GM19239 (cell line): ENCODE measurements at places on chromosomes 2 and 18.

GRCh38 chr2:118837067-118837466 is 10.4 kb downstream of the EN1 start:
- DNase-seq: no peak

DNA sequence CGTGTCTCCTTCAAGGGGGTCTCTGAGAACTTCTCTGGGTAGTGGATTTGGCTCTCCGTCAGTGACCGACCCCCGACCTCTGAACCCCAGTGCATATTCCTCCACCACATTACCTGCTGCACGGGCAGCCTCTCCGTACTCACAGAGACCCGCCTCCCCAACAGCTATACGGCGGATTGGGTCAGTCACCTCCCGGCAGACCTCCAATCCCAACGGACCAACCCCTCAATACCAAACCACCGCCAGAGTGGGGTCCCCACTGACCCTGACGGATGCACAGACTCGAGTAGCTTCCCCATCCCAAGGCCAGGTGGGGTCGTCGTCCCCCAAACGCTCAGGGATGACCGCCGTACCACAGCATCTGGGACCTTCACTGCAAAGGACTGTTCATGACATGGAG is 168.2 kb downstream of the PKP4 start:
- no peak for DNase-seq

GRCh38 chr18:21900605-21901352 is 160.2 kb downstream of the MIB1 start:
- DNase-seq: no peak

- DNase-seq: no peak
Measured at GRCh38 chr2:80139001-80139400, 165.6 kb downstream of the LRRTM1 start.
